Sigmoid colon (tissue), 7 donors: ENCODE measurements at places on chromosomes 5 and 9. TPM values are rescaled to one million over a fixed set of nuclear protein-coding genes. Genes with fewer than 3 reads are reported as not detected.
A peak's percentile ranks its signal among the peaks of the same experiment; 100 is the strongest.

FBLL1 gene
- total RNA-seq: 0.41 TPM

- DNase-seq: no peak
These were observed 5.9 kb upstream of the CDH6 start for GRCh38 chr5:31187591-31187990.

DNA sequence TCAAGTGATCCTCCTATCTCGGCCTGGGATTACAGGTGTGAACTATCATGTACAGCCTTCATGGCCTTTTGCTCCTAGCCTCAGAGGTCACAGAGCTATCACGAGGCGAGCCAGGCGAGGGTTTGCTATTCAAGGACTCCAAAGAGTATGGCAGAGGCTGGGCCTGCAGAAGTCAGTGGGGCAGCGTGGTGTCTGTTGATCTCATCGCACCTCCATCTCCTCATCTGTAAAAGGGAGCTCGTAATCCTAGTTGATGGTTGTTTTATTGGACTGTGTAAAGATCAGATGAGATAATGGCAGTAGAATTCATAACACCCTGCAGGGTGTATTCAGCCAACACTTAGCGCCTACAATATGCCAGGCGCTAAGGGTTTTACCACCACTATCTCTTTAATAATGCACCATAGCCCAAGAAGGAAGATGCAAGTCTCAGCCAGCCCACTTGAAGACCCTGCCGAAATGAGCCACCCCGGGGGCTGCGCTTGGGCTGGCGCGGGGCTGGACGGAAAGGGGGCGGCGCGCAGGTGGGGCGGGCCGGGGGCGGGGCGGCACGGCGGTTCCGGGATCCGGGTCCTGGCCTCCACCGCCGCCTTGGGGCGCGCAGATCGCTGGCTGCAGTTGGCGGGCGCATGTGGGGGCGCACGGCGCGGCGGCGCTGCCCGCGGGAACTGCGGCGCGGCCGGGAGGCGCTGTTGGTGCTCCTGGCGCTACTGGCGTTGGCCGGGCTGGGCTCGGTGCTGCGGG lies at the start of gene GALNT12:
GALNT12 (plus strand) TSS at position 601 of the 744 bp plus-strand sequence; CDS start at position 630, 29 bp downstream.
- peak; percentile 71 for DNase-seq

NPDC1 gene
- 24.2 TPM for total RNA-seq

- DNase-seq: peak; percentile 17
These were observed 26.6 kb upstream of the CREBRF start for GRCh38 chr5:173029499-173029921.

GABRA1 gene
- total RNA-seq: not detected

DNA sequence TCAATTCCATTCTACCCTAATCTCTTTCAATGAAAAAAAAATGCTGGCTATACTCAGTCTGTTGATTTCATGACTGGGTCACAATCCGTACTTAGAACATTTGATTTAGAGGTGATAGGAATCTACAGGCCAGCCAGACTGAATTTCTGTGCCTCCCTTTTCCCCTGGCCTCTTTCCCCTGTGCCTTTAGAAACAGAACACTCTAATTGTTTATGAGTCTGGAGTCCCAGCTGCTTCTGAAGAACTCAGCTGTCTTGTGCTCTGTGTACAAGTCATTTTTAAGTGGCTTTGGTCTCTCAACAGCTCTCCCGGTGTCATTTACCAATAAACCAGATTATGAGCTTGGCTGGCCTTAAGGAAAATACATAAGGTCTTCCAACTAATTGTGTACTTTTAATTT lies 94.1 kb upstream of the ITGA2 start:
- no peak for DNase-seq

DNA sequence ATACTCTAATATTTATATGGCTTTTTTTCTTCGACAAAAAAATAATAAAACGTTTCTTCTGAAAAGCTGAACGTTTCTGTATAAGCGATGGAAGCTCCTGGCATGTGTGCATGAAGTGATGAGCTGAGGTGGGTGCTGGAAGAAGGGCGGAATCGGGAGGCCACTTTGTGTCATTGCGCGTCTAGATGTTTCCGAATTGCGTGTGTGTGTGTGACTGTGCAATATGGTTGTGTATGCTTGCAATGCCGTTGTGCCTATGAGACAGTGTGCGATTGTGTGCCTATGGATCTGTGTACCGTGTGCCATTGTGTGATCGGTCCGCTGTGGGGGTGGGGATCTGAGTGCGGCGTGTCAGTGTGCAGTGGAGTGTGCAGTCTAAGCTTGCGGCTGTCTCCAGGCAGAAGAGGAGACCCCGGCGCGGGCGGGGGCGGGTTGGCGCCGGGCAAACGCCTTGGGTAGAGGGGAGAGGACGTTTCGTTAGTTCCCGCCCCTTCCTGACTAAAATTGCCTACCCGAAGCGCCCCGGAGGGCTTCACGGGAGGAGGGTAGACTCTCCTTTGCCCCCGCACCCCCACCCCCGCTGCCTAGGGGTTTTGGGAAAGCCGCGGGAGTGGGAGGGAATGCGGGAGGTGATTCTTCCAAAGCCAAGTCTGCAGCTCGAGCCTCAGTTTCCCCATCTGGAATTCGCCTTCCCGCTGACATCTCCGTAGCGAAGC lies 24.2 kb downstream of the PCDHGC5 start:
- DNase-seq: no peak

EGFLAM gene
- total RNA-seq: 3.1 TPM

PRUNE2 gene
- total RNA-seq: 440 TPM

HNRNPH1 gene
- total RNA-seq: 264 TPM

DNA sequence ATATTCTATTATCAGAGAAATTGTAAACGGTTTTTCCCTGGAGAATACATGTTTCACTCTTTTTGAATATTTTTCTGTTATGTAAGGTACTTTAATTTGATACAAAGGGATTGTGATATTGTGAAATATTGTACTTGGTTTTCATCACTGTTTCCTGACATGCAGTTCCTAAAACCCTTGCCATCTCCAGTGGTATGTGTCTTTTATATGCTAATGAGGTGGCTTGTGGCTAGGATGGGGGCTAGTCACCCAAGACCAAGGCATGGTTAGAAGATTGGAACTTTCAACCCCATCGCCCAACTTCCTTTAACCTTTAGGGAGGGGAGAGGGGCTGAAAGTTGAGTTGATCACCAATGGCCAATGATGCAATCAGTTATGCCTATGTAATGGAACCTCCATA lies 160.6 kb downstream of the TAF11L14 start:
- DNase-seq: no peak

DNA sequence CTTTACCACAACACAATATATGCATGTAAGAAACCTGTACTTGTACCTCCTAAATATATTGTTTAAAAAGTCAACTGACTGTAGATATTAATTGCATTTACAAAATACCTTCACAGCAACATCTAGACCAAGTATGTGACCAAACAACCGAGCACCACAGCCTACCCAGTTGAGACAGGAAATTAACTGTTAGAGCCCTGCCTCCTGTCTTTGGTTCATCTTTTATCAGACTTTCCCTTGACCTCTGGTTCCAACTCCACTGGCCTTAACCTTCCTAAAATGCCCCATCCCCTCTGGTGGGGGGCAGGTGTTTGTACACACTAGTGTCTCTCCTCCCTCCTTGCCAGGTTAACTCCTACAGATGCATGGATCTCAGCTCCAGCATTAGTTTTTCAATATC lies 155.0 kb upstream of the PANK3 start:
- no peak for DNase-seq

DDX4 gene
- 0.33 TPM for total RNA-seq

IRX1 gene
- total RNA-seq: not detected

DNA sequence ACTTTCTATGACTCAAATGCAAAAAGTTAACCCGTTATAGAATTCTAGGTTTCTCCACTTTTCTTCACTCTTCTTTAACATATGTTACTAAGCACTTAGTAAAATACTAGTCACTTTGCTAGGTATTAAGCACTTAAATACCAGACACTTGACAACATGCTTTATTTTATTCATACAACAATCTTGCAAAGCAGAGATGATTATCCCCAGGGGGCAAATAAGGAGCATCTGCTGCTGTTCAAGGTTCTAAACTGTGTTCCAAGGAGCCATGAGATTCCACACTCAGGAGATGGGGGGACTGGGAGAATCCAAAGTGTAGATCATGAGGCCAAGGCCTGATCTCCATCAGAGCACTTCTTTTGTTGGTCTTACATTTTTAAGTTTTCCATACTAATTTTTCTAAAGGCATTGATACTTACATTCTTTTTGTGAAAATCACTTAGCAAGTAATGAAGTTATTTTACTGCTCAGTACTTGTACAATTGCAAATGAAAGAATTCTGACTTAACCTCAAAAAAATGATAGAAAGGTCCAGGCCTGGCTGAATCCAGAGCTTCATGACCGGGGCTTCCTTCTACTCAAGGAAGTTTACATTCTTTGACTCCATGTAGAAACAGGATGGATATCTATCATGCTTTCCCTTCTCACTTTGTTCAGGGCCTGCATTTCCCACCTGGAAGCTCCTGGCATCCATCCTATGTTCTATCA lies 504.4 kb upstream of the WWC1 start:
- no peak for DNase-seq

- no peak for DNase-seq
These were observed 61.9 kb downstream of the OXCT1 start for GRCh38 chr5:41808294-41808693.

DNA sequence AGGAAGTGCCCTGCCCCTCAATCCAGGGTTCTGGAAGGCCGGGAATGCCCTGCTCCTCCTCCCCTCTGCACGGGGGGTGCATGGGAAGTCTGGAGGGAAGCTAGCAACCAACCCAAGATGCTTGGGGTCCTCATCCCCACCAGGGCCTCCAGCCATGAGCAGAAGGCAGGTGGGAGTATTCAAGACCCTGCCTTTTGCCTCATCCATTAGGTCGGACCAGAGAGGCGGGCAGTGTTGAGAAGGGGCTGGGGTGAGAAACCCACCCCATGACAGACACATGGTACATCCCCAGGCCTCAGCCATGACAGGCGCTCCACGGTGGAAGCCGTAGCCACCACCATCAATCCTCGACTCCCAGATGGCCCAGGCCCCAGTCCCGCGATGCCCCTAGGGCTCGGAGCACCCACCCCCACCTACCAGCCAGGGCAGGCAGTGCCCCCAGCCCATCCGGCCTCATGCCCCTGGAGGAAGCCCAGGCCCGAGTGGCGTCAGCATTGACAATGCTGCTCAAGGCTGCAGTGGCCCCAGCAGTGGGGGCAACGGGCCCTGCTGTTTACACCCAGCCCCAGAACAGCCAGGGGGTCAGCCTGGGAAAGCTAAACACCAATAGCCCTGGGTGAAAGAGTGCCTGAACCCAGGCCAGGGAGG lies 8.6 kb downstream of the NR5A1 start:
- DNase-seq: no peak

GRCh38 chr5:87399720-87400119 lies 13.0 kb downstream of the CCNH start:
- DNase-seq: no peak

DNA sequence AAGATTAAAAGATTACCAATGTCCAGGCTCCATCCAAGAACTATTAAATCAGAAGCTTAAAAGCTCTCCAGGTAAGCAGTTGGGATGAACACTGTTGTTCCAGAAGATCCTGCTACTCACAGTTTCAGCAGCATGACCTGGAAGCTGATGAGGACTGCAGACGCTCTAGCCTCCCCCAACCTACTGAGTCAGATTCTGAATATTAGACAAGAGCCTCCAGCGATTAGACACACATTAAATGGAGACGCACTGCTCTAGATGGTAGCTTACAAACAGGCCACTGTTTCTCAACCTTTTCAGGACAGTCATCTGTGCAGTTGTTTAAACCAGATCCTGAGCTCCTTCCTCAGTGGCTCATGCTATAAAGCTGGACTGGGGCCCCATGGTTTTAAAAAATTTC lies 54.3 kb downstream of the MTMR12 start:
- DNase-seq: no peak

- no peak for DNase-seq
These were observed 50.2 kb downstream of the CARTPT start for GRCh38 chr5:71769287-71769686.

- DNase-seq: no peak
These were observed 117.4 kb downstream of the SSBP2 start for GRCh38 chr5:81633471-81633870.

SLCO6A1 gene
- not detected for total RNA-seq

CENPK gene
- 1.4 TPM for total RNA-seq

- DNase-seq: peak; percentile 73
These were observed 24.6 kb downstream of the CDHR2 start for GRCh38 chr5:176573564-176574296.

CORO2A gene
- total RNA-seq: 1.2 TPM

GRCh38 chr5:36507332-36507952 lies 99.0 kb upstream of the SLC1A3 start:
- DNase-seq: peak; percentile 88

BAAT gene
- not detected for total RNA-seq

DNA sequence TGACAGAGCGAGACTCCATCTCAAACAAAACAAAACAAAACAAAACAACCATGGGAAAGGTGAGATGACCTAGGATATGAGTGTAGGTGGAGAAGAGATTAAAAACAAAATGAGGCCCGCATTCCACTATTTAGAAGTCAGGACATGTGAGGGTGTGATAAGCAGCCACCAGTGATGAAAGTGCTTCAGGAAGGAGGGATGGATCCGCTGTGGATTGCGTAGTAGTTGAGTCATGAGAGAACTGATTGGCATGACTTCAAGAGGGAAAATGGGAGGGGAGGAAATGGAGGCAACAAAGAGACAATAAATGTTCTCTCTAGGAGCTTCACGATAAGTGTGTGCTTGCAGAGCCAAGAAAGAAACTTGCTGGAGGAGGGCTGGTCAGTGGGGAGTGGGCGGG lies 367.6 kb downstream of the ARL15 start:
- no peak for DNase-seq
